Activated CD4-positive, alpha-beta memory T cell treated with anti-CD3 and anti-CD28 coated beads for 36 hours (primary cell): ENCODE measurements at places on chromosomes 4 and X. TPM values are rescaled to one million over a fixed set of nuclear protein-coding genes. Genes with fewer than 3 reads are reported as not detected.

UGT2A3 gene
- not detected for total RNA-seq

DNA sequence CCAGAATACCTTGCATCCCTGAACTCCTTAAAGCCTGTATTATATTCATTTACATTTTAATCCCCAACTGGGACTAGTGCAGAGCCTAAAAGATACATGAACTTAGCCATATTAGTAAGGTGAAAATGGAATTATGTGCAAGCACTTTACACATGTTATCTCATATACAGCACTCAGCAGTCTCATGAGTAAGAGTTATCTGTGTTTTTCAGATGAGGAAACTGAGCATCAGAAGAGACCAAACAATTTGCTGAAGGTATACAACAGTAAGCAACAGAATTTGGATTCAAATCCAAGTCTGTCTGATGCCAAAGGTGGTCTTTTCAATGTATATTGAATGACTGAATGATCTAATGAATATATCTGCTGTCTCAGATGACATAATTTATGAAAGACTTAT lies 12.3 kb downstream of the ATP7A start:
- no peak for DNase-seq

RHOXF1 gene
- total RNA-seq = not detected

- no peak for DNase-seq
Observed at GRCh38 chrX:140510895-140511295, 6.0 kb upstream of the SOX3 start.

- DNase-seq = no peak
Observed at GRCh38 chr4:11669156-11669555, 240.5 kb upstream of the HS3ST1 start.

GRCh38 chr4:182872886-182873285 lies 44.3 kb downstream of the DCTD start:
- DNase-seq = no peak

DNA sequence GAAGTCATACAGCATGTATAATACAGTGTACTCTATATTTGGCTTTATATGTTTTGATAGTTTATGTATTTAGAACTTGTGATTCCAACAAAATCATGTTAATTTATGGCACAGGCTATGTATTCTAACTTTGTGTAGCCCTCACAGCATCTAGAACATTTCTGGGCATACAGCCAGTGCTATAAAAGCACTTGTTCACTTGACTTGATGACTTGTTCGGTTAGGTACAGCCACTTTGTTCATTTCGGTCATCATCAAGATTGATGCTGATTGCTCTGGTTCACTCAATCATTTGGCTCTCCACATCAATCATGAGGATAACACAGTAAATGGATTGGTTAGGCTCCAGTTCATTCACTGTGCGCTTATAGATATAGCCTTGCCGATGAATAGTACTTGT lies 97.6 kb upstream of the IRS4 start:
- no peak for DNase-seq

GRCh38 chr4:8252301-8253173 lies 17.0 kb upstream of the HTRA3 start:
- DNase-seq = no peak

FRG2 gene
- not detected for total RNA-seq

NCAPG gene
- 76.7 TPM for total RNA-seq
